OCI-LY7 (cell line): ENCODE measurements at places on chromosomes 5 and 9.

DNA sequence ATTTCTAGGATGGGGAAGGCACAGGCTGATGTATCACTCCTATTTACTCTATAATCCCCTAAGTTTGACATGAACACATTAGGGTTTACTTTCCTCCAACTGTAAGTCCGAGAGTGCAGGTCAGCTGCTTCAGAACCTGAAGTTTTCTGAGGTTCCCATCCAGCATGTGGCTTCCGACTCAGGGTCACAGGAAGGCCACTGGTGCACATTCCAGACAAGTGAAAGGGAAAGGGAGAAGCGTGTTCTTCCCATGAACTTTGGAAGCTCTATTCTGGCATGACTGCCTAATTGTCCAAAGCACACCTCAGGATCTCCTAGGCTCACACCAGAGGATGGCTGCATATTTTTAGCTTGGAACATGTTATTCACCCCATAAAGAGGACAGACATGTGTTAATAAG lies 602.6 kb downstream of the SEMA5A start:
- DNase-seq: no peak

DNA sequence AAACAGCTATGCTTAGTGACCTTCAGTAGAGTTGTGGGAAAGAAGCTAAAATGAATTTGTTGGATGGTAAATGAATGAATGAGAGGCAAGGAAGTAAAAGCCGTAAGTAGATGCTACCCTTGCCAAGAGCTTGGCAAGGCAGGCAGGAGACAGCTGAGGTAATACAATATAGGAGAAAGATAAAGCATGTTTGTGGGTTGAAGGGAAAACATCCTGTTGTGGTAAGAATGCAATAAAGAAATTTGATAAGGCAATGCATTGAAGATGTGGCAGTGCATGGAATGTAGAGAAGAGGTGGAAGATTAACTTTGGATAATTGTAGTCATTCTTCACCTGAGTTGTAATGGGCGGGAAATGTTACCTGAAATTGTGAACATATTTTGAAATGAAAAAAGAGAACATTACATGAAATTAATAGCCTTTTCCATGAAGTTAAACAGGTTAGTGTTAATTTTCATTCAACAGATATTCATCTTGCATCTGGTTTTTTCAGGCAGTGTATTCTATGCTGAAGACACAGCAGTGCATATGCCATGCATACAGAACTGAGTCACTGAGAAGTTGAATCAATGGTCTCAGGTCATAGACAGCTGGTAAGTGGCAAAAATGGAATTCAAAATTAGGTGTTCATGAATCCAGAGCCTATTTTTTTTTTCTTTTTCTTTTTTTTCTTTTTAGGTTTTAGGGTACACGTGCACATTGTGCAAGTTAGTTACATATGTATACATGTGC lies 43.4 kb upstream of the SPINK5 start:
- no peak for DNase-seq

DNA sequence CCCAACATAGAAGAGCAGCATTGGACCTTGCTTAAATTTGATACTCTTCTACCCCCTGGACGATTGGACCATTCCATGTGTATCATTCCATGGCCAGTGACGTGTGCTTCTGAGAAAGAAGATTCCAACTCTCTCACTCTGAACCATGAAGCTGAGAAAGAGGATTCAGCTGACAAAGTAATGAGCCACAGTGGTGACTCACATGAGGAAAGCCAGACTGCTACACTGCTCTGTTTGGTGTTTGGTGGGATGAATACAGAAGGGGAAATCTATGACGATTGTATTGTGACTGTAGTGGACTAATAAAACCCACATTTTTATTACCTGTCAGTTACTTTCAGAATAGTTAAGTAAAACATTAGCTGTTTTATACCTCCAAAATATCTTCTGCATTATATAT lies 7.5 kb downstream of the HSPA5 start:
- no peak for DNase-seq

DNA sequence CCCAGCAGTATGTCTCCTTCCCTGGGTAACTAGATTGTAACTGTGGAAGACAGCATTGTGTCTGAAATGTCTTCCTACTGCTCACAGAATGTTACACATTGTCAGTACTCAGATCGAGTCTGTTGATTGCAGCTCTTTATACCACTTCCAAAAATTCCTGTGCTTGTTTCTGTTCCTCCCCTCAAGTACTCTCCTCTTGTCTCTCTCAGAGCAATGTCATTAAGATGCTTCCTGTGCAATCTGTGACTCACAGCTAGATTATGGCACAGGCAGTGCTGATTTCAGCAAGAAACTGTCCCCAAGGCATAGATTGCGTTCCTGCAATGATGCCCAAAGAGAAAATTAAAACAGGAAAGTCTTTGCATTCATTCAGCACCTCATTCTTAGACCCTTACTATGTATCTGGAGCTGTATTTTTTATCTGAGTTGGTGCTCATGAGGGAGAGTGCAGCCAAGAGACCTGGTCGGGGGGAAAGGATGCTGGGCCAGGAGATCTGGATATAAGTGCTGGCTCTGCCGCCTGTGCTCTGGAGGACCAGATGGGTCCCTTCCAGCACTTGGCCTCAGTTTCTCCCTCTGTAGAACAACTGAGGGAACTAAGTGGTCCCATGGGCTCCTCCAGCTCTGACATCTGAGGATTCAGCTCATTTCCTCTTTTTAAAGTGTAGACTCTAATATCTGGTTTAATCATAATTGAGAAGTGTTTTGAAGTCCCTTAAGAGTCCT lies 40.8 kb upstream of the GNPDA1 start:
- DNase-seq: no peak

GRCh38 chr9:73155968-73156864 lies 4.6 kb downstream of the ANXA1 start:
- DNase-seq: no peak

DNA sequence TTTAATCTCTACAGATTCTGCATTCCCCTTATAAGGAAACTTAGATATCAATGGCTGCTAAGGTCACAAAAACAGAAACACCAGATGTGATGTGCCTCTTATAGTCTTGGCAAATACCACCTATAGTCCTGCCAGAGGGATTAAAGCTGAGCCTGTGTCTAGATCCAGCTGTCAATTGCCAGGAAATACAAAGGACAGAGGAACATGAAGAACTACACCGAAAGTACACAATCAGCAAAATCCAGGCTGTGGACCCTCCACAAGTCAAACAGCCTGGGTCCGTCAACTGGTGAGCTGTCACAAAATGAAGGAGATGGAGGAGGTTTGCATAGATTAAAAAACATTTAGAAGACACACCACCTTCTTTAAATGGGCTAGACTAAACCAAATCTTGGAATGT lies 85.4 kb downstream of the KLF4 start:
- no peak for DNase-seq

GRCh38 chr9:110197330-110198187 lies 10.4 kb downstream of the C9orf152 start:
- no peak for DNase-seq

DNA sequence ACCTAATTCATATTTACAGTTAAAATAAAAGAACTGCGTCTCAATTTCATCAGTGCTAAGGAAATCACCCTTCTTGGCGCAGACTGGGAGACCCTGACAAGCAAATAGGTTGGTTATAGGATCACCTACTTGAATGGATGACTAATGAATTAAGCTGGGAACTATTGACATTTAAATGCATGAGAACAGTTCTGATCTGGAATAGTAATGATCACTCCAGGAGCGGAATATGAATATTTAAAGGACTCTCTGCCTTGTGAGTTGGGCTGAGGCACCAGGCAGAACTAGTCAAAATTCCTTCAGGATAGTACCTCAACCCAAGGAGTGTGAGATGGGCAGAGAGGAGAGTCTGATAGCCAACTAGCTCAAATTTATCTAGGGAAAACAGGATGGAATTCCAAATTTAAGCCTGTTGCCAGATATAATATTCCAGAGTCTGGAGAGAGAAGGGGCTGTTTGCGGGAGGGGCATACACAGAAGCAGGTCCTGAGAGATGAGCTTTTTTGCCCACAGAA lies 364.4 kb downstream of the CSNK1G3 start:
- no peak for DNase-seq

- DNase-seq: no peak
Observed at GRCh38 chr9:132156262-132156661, 5.6 kb upstream of the NTNG2 start.

DNA sequence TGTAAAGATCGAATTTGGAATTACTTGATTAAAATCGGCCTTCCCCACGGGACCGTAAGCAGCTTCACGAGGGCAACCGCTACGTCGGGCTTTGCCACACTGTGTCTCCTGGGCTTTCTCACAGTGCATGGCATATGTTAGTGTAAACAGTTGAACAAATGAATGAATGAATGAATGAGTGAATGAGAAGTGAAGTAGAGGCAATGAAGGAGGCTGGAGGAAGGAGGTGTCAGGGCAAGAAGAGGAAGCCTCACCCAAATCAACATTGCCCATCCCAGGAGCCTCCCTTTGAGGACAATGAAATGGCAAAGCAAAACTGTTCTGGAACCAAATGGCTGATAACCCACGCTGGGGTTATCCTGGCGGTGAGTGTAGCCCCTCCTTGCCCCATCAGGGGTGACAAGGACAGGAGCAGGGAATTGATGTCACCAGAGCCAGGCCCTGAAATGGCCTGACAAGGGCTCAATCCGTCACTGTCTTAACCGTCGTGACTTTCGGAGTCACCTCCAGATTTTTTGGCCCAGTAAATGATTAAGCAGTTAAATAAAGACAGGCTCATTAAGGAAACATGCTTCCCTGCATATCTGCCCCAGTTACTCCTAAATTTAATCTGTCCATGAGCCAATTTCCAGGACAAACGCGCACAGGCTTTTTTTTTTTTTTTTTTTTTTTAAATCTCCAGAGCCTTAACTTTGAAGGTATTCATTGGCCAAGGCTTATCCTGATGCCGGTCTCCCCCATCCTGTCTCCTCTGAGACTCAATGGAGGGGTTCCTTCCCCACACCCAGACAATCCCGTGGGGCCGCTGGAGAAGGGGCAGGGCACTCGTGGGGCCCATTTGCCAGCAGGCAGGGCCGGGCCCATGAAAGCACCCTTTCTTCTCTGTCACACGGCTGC lies 88.4 kb upstream of the BOD1 start:
- no peak for DNase-seq

- peak; percentile 43 for DNase-seq
Observed at GRCh38 chr9:121783521-121784507, 132.4 kb downstream of the DAB2IP start.

DNA sequence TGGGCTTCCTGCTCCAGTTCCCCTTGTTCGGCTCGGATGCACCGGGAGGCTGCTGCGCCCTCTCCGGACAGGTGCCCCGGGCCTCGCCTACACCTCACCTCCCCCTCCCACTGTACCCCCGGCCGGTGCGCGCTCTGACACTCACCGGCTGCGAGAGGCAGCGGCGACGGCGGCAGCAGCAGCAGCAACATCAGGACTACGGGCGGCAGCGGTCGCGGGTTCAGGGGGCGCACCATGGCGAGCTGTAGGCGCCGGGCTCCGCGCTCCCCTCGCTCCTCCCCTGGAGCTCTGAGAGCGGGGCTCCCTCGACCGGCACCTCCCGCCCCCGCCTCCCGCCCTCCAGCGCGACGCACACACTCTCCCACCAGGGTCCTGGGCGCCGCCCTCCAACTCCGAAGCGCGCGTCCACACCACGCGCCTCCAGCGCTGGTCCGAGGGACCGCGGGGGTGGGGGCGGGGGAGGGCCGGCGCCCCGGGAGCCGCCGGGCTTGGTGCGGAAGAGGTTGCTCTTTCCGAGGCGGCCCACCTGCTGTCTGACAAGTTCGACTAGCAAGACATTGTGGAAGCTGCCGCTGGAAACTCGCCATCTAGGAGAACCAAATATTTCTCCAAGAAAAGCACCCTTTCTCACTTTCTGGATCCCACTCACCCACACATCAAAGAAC lies at the start of gene GFRA3:
TSS of gene GFRA3 (minus strand) at position 433 of the 665 bp plus-strand sequence. CDS start at position 236, 197 bp downstream.
- no peak for DNase-seq

DNA sequence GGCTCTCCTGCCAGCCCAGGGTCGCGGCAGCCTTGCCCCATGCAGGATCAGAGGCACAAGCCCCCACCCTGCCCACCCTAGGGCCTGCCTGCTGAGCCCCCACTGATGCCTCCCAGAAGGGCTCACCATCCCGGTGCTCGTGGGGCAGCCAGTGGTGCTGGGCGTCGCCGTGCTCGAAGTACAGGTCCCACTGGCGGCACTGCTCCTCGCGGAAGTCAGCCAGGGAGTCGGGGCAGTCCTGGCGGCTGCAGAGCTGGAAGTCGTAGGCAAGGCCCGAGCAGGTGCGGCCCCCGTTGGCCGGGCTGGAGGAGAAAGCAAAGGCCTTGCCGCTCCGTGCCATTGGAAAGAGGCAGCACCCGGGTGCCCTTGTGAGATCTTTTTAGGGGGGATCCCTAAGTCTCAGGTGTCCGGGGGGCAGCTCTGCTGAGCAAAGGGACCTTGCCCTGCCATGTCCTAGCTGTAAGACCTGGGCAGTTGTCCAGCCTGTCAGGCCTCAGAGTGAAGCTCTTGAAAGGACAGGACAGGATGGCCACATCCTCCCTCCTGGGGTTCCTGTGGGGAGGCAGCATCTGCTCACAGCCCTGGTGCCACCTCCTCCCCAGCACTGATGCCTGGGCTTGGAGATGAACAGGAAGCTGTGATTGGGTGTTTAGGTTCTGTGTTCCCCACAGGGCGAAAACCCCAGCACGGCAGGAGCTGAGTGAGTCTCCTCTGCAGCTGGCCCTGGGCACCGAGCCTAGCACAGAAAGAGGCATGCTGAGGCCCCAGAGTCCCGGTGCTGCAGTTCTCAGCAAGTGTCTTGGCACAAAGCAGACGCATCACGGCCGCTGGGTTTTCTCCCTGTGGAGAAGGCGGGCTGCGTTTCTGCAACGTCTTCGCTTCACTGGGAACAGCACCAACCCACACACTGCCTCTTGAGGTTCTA lies 77.7 kb downstream of the ZNF354C start:
- no peak for DNase-seq
